ENCODE measurements at places on chromosomes 7 and 10.

GRCh38 chr7:3943779-3944520, 642.9 kb downstream of the SDK1 start:
- H3K4me1 ChIP-seq: peaks cover 6% of the 10 kb centered on the region
- no peak overlapping the region for H3K27ac ChIP-seq
- H3K4me3 ChIP-seq: no peak overlapping the region
- H3K36me3 ChIP-seq: no peaks in the 10 kb centered on the region
- no peaks in the 10 kb centered on the region for H3K27me3 ChIP-seq

GRCh38 chr7:107208563-107208962, 39.8 kb downstream of the HBP1 start:
- DNase-seq: no peak
- H3K4me1 ChIP-seq: peaks cover 13% of the 10 kb centered on the region
- H3K27ac ChIP-seq: peak overlapping the region; percentile 67
- H3K4me3 ChIP-seq: no peak overlapping the region

DNA sequence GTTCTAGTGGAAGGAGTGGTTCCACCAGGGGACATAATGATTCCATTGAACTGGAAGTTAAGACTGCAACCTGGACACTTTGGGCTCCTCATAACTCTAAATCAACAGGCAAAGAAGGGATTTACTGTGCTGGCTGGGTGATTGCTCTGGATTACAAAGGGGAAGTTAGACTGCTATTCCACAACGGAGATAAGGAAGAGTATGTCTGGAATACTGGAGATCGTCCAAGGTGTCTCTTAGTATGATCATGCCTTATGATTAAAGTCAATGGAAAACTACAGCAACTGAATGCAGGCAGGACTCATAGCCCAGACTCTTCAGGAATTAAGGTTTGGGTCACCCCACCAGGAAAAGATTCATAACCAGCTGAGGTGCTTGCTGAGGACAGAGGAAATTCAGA, 310.6 kb upstream of the MGMT start:
- DNase-seq: no peak
- H3K36me3 ChIP-seq: no peaks in the 10 kb centered on the region
- no peak overlapping the region for H3K27ac ChIP-seq

GRCh38 chr10:126060261-126060931, 164.0 kb downstream of the FANK1 start:
- peak; percentile 79 for DNase-seq
- peaks cover 10% of the 10 kb centered on the region for H3K4me1 ChIP-seq
- H3K27ac ChIP-seq: no peak overlapping the region
- no peaks in the 10 kb centered on the region for H3K27me3 ChIP-seq
- peak overlapping the region; percentile 6 for H3K4me3 ChIP-seq

GRCh38 chr10:104766341-104766740, 125.3 kb downstream of the SORCS3 start:
- no peak overlapping the region for H3K4me3 ChIP-seq
- DNase-seq: no peak
- H3K27me3 ChIP-seq: no peaks in the 10 kb centered on the region
- no peaks in the 10 kb centered on the region for H3K4me1 ChIP-seq

DNA sequence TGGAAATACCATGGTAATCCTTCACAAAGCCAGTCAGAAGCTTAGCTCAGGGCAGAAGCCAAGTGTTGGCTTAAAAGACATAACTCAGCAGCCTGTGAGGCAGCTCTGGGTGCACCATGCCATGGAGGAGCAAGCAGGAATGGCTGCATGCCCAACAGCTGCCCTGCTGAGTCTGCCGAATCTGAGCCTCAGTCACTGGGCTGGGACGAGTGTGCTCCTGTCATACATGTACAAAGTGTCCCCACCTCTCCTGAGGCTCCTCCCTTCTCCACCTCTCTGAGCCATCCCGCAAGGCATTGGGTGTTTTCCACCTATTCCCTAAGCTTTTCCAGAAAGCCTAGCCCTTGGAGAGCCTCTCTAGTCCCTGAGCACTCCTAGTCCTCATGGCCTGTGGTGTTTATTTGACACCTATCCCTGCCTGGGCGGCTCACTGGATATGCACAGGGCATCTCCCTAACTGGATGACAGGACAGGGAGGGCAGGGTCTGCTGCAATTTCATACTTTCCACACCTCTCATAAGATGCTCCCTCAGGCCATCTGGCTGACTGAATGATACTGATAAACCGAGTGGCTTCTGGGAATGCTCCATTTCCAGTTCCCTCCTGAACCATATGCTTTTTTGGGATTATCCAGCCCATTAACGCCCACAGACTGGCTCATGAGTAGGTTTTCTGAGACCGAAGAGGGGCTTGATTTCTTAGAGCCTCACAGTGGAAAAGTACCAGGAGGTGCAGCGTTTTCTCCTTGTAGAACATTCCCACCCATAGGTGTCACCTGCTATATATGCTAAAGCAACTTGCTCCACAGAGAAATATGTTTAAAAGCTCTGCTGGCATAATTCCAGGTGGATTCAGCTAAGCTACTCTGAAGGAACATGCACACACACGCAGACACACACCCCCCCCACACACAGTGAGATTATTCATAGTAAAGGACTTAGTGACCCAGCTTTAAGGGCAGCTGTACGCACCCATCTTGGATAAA, 199.3 kb downstream of the SNX10 start:
- H3K4me1 ChIP-seq: no peaks in the 10 kb centered on the region
- no peak overlapping the region for H3K27ac ChIP-seq
- DNase-seq: no peak
- H3K27me3 ChIP-seq: no peaks in the 10 kb centered on the region

DNA sequence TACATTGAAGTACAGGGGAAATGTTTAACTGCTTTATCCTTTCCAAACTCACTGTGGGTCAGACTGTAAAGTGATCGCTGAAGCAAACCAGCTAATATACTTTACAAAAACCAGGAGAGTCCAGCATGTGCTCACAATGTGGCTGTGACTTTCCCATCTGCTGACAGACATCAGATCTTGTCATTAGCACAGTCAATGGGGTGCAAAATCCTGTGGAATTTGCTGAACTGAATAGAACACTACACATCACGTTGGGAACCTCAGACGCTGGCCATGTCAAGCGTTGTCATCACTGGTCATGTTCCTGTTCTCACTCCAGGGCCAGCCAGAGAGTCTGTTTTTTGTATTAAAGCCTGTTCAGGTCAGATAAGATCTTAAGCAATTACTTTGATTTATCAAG, 83.4 kb downstream of the AGMO start:
- no peak overlapping the region for H3K27ac ChIP-seq
- no peak overlapping the region for H3K4me3 ChIP-seq
- no peaks in the 10 kb centered on the region for H3K27me3 ChIP-seq
- no peak for DNase-seq
- H3K4me1 ChIP-seq: no peaks in the 10 kb centered on the region

- H3K27me3 ChIP-seq: no peaks in the 10 kb centered on the region
- no peaks in the 10 kb centered on the region for H3K36me3 ChIP-seq
- no peak overlapping the region for H3K4me3 ChIP-seq
- H3K4me1 ChIP-seq: no peaks in the 10 kb centered on the region
- no peak overlapping the region for H3K27ac ChIP-seq
Measured at GRCh38 chr10:131857156-131858117, 43.4 kb upstream of the PPP2R2D start.

DNA sequence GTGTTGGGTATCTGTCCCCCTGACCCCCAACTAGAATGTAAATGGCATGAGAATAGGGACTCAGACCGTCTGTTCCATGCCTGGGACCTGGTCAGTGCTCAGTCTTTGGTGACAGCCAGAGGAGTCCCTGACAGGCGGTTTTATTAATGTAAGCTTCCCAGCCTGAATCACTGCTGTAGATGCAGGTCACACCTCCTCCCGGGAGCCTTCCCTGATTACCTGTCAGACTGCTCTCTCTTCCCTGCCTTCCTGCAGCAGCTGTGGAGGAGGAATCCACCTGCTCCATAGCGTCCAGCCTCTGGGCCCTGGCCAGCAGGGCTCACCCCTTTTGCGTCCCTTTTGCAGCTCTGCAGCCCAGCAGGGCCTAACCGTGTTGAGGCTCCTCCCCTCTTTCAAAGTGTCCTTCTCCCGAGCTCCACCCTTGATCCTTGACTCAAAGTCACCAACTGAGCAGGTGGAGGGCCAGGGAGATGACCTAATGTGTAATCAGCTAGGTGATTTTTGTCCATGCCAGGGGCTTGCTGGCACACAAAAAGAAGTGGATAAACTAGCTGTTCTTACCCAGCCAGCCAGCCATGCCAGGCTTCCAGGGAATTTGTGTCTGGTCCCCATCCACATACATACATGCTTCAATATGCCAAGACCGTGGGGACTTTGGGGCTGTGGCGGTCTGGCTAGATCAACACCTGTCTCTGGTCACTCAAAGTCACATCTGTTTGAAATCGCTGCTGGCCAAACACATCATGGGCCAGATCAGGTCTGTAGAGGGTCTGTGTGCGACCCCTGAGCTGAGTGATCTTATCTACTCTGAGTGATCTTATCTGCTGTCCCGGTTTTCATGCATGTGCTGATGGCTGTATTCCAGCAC, 195.1 kb downstream of the CCDC3 start:
- no peak for DNase-seq
- no peaks in the 10 kb centered on the region for H3K4me1 ChIP-seq
- H3K27me3 ChIP-seq: no peaks in the 10 kb centered on the region
- no peak overlapping the region for H3K27ac ChIP-seq
- no peaks in the 10 kb centered on the region for H3K36me3 ChIP-seq

DNA sequence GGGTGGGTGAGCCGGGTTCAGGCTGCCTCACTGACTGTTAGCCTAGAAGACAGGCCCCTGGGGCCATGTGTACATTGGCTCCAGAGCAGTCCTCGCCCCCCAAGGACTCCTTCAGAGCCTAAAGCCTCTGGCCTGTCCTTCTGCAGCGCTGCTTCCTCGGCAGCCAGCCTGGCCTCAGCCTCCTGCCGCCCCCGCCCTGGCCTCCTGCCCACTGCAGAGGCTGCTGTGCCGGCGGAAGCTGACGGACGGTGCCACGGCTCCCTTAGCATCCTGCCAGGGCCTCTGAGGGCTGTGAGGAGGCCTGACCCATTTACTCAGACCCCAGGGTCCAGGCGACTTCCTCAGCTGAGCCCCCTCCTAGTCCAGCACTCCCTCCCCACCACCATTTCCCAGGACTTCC, 4.9 kb downstream of the SRRM3 start:
- DNase-seq: no peak
- no peaks in the 10 kb centered on the region for H3K27me3 ChIP-seq
- no peaks in the 10 kb centered on the region for H3K36me3 ChIP-seq
- H3K4me3 ChIP-seq: no peak overlapping the region
- H3K4me1 ChIP-seq: no peaks in the 10 kb centered on the region
- no peak overlapping the region for H3K27ac ChIP-seq

DNA sequence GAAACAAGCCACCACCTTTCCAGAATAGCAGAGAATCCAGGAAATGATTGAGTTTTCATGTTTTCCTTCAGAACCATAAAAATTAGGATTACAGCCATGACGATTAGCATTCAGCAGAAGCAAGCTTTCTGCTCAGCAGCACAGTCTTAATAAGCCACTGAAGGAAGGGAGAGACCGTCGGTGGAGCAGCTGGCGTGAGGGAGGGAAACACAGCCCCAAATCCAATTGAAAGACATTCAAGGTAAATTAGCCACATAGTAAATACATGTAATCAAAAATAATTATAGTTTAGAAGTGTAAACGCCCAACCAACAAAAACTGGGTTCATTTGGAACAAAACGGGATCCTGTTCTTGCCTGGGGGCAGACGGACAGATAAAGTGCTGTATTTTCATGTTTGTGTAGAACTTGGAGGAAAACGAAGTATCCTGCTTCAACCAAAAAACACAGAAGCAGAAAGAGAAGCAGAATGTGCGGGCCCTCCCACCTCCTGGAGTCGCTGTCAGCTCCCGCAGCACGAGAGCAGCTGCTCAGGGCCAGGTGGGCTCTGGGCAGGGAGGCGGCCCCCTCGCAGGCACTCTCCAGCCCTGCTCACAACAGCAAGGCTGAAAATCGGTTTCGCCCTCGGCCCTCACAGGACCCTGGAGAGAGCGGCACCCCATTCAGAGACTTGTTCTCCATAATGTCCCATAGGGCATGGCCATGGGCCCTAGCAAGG, 84.9 kb downstream of the TCERG1L start:
- H3K4me1 ChIP-seq: no peaks in the 10 kb centered on the region
- no peaks in the 10 kb centered on the region for H3K27me3 ChIP-seq
- H3K27ac ChIP-seq: no peak overlapping the region
- no peak for DNase-seq
- H3K36me3 ChIP-seq: no peaks in the 10 kb centered on the region

DNA sequence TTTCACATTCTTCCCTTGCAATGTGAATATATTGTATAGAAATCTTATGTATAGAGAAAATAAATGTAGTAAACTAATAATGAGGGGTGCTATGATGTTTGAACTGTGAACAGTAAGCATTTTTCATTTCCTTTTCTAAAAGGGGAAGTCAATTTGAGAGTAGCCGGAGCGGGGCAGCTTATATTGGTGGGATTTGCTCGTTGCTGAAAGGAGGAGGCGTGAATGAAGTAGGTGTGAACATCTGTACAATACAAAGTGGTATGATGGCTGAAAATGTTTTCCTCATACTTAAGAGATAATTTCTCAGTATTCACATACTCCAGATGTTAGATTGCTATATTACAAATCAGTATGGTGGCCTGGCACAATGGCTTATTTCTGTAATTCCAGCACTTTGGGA, 87.1 kb downstream of the SRI start:
- no peak for DNase-seq
- no peak overlapping the region for H3K4me3 ChIP-seq
- no peak overlapping the region for H3K27ac ChIP-seq

- no peak for DNase-seq
- H3K4me3 ChIP-seq: no peak overlapping the region
- no peaks in the 10 kb centered on the region for H3K4me1 ChIP-seq
Measured at GRCh38 chr7:98640375-98640774, 23.3 kb downstream of the NPTX2 start.

- no peaks in the 10 kb centered on the region for H3K4me1 ChIP-seq
- H3K27ac ChIP-seq: no peak overlapping the region
- no peak for DNase-seq
- no peaks in the 10 kb centered on the region for H3K27me3 ChIP-seq
- no peaks in the 10 kb centered on the region for H3K36me3 ChIP-seq
- no peak overlapping the region for H3K4me3 ChIP-seq
Measured at GRCh38 chr7:2513702-2514101, 5.9 kb upstream of the LFNG start.

- no peak overlapping the region for H3K4me3 ChIP-seq
- no peaks in the 10 kb centered on the region for H3K36me3 ChIP-seq
- H3K27ac ChIP-seq: no peak overlapping the region
- H3K27me3 ChIP-seq: no peaks in the 10 kb centered on the region
- H3K4me1 ChIP-seq: no peaks in the 10 kb centered on the region
- DNase-seq: no peak
Measured at GRCh38 chr7:156456032-156456431, 184.5 kb upstream of the RNF32 start.

DNA sequence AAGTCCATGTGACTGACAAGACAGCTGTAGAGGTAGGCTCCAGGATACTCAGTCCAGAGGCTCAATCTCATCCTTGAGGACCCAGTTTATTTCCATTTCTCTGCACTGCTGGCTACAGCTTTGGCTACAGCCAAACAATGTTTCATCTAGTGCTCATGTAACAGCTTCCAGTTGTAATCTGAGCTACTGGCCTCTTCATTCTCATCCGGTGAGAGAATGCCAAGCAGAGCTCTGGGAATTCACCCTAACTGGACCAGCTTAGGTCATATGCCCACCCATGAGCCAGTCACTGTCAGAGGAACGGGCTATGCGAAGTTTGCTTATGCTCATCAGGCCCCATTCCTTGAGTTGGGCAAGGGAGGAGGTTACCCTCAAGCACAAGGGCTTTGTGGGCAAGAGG, 192.9 kb downstream of the EVX1 start:
- no peaks in the 10 kb centered on the region for H3K4me1 ChIP-seq
- H3K27ac ChIP-seq: no peak overlapping the region
- no peaks in the 10 kb centered on the region for H3K27me3 ChIP-seq
- no peaks in the 10 kb centered on the region for H3K36me3 ChIP-seq
- DNase-seq: no peak

- H3K27ac ChIP-seq: no peak overlapping the region
- DNase-seq: no peak
- peak overlapping the region; percentile 48 for H3K4me3 ChIP-seq
- no peaks in the 10 kb centered on the region for H3K36me3 ChIP-seq
Measured at GRCh38 chr10:14010101-14010558, 320.6 kb downstream of the FRMD4A start.
